ENCODE measurements at places on chromosomes 7 and 10.

DNA sequence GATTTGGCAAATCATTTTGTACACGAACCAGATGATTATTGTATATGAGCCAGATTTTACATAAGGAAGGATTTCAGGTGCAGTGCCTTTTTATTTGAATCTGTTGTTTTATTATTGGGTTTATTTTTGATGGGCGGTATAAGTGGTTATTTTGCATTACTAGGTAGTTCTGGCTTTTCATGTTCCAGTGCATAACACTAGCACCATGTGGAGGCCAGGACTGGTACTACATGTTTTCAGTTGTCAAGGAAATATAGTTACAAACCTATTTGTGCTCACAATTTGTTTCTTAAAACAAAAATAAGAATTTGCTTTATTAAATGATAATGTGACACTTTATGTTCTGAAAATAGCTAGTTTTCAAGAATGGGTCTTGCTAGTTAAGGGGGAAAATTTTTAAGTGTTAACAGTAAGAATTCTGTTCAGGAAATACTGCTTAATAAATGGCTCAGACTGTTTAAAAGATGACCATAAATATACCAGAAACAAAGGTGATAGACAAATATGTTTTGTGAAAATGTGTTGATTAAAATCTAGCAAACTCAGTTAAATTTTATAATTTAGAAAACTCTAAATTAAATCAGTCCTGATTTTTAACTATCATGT lies 7.1 kb upstream of the SEMA3E start:
- no peak for DNase-seq

GRCh38 chr7:1640376-1641172 lies 29.5 kb upstream of the ELFN1 start:
- no peak for DNase-seq

GRCh38 chr10:130354573-130354954 lies 218.4 kb downstream of the GLRX3 start:
- DNase-seq, result no peak

- no peak for DNase-seq
Observed at GRCh38 chr10:44935201-44935965, 24.2 kb upstream of the RASSF4 start.

All from CD4-positive, alpha-beta T cell treated with Interleukin-17A for 1 hour (primary cell).